ENCODE measurements at places on chromosomes 2 and 18.

DNA sequence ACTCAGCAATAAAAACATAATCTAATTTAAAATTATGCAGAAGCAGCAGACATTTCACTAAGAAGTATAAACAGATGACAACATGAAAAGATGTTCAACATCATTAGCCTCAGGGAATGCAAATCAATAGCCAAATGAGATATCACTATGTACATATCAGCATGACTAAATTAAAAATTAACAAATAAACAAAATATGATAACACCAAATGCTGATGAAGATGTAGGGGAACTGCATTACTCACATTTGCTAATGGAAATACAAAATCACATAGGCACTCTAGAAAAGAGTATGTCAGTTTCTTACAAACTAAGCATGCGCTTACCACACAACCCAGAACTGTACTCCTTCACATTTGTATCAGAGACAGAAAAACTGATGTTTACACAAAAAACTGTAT, 487.2 kb upstream of the REG3G start:
- no peak for DNase-seq

DNA sequence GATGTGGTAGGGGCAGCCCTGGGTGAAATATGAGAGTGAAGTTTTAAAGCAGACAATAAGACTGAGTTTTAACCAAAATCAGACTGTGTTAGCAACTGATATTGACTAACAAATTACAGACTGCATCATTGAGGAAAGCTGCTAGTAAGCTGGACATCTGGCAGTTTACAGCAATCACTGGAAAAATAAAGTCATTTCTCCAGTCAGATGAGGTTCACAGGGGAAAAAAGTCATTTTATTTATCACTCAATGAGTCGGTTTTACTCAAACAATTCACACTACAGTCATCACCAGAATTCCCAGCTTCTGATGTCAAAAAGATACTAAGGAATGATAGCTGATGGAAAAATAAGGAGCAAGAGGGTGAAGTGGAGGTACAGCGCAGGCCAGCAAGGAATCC, 10.5 kb upstream of the TMEM177 start:
- no peak for DNase-seq

GRCh38 chr2:102181919-102182635, 4.7 kb upstream of the IL1RL2 start:
- no peak for DNase-seq

GRCh38 chr2:232970051-232970450, 43.0 kb downstream of the NGEF start:
- no peak for DNase-seq

- DNase-seq: no peak
Observed at GRCh38 chr2:102765061-102765460, 3.2 kb downstream of the TMEM182 start.

DNA sequence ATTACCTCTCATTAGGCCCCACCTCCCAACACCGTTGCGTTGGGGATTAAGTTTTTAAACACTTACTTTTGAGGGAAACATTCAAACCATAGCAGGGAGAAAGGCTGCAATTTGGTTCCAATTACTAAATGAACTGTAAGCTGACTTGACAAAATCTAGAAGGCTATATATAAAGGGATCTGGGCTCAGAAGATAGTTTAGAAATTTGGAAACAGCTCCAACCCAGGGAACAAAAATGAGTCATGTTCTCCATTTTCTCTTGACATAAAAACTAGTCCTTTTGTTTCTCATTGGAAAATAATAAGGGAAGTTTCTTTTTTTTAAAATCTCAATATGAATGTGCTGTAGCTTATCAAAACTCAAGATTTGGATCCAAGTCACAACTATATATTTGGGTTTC, 17.5 kb downstream of the MOGAT1 start:
- DNase-seq: peak; percentile 2

DNA sequence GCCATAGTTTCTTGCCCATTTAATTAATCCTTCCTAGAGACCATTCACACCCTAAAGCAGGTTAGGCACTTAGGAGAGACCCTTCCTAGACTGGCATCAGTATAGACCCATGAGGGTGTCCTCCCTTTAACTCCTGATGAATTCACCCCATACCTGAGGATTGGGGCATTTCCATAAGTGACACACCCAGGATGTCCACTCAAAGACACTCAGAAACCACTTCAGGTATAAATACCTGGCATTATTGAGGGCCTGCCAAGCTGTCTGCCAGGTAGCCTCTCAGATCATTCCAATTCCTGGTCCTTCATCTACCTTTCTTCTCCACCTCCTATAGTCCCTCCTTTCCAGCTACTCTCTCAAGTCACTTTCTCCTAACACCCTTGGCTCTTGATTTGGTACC, 57.5 kb upstream of the SLC14A2 start:
- no peak for DNase-seq

- DNase-seq: no peak
Observed at GRCh38 chr2:191515551-191515950, 162.4 kb upstream of the NABP1 start.

- DNase-seq: no peak
Observed at GRCh38 chr2:8190279-8190678, 491.6 kb upstream of the ID2 start.

- DNase-seq: no peak
Observed at GRCh38 chr2:160756481-160756880, 262.9 kb upstream of the RBMS1 start.

- no peak for DNase-seq
Observed at GRCh38 chr2:64101141-64101591, 43.1 kb downstream of the PELI1 start.

DNA sequence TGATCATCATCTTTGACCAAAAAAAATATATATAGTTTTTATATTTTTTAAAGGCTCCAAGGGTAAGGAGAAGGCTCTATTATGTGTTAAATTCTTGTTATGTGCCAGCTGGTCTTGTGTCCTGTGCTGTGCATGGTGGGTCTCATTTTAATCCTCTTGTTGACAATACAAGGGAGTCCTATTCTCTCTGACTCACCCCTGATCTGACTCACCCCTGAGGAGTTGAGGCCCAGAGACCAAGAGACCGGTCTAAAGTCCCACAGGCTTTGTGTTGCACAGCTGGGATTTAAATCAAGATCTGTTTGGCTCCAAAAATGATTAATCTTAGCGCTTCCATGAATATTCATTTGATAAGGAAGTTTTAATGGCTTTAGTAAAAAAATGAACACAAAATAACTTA, 25.7 kb downstream of the MC2R start:
- no peak for DNase-seq

DNA sequence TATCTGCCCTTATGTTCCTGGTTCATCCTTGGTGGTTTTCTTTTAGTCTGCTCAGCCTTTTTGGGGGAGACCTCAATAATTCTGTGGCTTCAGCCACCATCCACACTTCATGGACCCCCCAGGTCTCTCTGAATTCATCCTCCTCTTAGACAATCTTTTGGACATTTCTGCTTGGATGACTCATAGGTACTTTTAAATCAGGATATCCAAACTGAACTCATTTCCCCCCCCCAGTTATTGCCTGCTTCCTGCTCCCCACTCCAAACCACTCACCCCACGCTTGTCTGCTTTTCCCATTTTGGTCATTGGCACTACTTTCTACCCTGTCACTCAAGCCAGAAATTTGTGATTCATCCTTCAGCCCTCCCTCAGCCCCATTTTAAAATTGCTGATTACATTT, 78.5 kb downstream of the TANC1 start:
- no peak for DNase-seq

DNA sequence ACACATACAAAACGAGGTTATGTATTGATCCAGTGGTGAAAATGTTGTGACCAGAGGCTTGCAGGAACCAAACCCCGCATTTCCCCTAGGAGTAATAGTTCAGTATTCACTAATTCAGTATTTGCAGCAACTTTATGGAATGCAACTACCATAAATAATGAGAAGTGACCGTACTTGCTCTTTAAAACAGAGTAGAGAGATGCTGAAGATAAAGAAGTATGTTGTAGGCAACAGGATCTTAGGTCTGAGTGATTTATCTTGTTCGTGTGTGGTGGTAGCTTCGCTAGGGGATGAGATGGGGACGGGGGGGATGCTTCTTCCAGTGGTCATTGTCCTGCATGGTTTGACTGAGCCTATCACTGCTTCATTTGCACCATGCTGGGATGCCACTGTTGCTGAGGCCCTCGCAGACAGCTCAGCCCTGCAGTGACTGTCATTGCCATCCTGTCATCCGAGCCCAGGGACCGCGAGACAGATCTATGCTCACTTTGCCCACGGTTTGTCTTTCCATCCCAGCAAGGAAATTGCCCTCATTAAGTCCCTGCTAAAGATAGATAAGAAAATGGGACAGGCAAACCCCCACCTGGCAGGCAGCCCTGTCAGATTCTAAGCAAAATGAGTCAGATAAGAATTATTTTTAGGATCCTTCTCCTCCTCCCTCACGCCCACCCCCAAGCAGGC, 181.3 kb downstream of the CTIF start:
- DNase-seq: no peak

- DNase-seq: no peak
Observed at GRCh38 chr2:234111523-234111922, 61.0 kb downstream of the SPP2 start.

GRCh38 chr2:116696223-116696622, 1118.3 kb upstream of the DDX18 start:
- no peak for DNase-seq

- no peak for DNase-seq
Observed at GRCh38 chr2:216492597-216493333, 5.9 kb upstream of the RPL37A start.

- DNase-seq: no peak
Observed at GRCh38 chr18:26286008-26286407, 59.8 kb downstream of the TAF4B start.

DNA sequence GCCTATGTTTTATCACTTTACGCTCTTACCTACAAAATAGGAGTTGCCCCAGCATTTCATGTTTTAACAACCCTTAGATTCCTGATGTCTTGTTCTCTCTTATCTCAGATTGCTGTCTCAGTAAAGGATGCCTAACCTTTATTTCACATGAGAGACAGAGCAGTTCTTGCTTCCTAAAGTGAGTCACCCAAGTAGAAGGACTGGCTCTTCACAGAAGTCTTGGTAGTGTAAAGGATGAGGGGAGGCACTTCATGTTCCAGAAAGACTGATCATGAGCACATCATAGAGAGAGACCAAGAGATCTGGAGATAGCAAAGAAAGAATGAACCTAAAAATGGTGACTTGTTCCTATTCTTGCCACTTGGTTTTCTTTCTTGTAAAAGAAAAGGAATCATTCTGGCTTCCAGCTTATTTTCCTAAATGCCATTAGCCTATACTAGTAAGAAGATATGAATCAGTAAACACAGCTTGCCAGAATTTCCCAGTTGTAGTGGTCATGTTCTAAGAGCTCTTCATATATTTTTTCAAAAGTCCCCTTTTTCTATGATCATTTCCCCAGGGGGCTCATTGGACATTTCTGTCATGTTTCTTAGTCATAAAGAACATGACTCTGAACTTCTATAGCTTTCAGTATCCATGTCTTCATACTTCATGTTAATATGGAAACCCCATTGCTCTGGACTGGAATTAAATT, 54.9 kb downstream of the MAPRE2 start:
- DNase-seq: no peak

DNA sequence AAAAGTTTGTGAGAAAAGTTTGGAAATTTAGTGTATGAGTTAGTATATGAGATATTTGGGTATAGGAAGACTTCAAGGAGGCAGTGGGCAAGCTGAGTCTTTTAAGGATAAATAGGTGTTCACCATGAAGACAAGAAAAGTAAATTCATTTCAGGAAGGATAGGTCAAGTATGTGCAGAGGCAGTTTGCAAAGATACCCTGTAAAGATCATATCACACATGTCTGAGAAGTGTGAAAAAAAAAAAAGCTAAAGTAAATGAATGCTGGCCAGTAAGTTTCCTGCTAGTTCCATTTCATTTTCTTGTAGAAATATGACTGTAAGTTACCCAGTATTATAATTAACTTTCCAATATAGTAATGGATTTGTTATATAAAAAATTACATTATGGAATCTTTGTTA, 131.0 kb downstream of the PHLPP1 start:
- DNase-seq: no peak

DNA sequence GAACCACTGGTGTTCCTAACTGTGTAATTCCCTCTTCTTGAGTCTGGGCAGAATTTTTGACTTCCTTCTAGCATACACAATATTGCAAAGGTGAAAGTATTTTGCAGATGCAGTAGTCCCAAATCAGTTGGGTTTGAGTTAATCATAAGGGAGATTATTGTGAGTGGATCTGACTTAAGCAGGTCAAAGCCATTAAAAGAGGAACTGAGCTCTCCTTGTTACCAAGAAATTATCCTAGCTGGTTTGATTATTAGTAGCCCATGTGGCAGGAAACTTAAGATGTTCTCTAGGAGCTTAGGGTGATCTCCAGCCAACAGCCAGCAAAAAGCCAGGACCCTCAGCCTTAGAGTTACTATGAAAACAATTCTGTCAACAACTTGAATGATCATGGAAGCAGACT, 221.8 kb downstream of the RPIA start:
- no peak for DNase-seq

DNA sequence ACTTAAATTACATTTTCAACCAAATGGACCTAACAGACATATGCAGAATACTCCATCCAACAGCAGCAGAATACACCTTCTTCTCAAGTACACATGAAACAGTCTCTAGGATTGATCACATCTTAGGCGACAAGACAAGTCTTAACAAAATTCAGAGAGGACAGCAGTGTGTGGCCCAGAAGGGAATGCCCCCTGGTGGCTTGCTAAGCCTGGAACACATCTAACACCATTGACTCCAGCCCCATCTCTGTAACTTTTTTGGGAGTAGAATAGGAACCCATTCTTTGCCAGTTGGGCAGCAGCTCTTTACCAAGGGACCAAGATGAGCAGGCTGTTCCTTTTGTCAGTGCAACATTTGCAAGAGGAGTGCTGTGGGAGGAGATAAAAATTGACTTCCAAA, 249.9 kb downstream of the PLCL1 start:
- no peak for DNase-seq

DNA sequence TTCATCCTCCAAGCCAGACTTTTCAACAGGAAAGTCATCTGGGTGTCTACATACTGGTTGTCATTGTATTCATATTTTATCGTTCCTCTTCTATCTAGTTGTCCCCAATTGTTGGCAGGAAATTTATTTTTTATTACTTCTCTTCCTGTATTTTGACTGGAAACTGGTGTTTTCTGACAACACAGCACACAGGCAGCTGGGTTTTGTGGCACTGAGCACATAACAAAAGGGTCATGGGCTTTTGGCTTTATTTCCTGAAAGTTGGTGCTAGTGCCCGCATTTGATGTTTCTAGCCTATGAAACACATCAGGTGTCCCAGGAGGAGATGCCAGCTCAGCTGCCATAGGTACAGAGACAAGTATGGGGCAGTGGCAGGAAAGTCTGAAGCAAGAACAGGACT, 126.4 kb downstream of the TMEM17 start:
- DNase-seq: no peak

GRCh38 chr18:23135550-23136325, 453 bp downstream of the CABLES1 start:
- no peak for DNase-seq

GRCh38 chr2:119292226-119292625, 68.6 kb downstream of the STEAP3 start:
- no peak for DNase-seq

DNA sequence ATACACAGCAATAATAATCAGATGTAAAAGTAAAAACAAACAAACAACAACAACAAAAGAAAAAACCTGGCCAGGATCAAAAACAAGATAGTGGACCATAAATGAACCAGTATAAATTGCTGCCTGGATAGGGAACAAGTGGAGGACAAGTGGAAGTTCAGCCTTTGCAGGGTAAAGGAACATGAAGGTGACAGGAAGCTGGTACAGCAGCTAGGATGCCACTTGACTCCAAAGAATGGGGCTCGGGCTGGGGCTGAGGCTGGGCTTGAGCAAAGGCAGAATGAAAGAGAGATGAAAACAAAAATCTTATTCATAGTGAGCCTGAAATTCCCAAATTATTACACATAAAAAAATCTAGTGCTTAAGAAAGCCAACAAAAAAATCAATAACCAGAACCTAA, 146.5 kb downstream of the CDH2 start:
- no peak for DNase-seq

GRCh38 chr2:182887753-182888415, 21.4 kb upstream of the FRZB start:
- DNase-seq: no peak

Data from bone marrow (tissue), 2 donors.